ENCODE measurements at places on chromosomes 16 and 17.

DNA sequence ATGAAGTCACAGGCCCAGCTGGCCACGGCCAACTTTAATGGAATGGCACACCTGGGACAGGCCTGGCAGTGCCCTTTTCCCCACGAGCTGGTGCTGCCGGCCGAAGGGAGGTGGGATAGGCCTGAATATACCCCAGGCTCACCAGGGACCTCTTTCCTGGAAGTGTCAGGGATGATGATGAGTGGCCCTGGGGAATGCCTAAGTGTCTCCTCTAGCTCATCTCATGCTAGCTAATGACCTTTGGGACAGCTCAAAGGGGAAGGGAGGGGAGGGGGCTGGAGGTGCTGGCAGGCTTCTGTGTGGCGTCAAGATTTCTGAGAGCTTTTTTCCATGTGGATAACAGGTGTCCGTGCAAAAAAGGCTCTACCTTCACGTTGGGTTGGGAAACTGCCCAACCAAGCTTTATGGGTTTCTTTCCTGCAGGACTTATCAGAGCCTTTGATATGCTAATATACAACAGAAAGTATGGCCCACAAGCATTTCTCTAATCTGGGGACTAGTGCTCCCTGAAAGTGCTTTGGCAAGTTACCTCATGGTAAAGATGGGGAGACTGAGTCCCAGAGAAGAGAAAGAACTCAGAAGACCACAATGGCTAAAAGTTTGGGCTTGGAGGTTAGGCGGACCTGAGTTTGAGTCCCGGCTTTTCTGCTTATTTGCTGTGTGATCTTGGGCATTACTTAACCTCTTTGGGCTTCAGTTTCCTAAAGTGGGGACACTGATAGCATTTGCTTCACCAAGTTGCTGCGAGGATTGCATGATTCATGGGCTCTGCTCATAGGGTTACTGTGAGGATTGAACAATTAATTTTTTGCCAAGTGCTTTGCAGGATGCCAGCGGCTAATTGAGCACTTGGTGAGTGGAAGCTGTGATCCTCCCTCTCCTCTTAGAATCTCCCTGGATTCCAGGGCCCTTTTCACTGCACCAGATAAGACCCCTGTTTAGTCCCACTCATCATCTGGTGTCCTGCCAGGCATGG is 14.0 kb downstream of the ADGRG1 start:
- DNase-seq = no peak

- no peak for DNase-seq
Observed at GRCh38 chr17:76376318-76377133, 7.9 kb upstream of the SPHK1 start.

GRCh38 chr17:40561294-40561870 is 3.9 kb downstream of the CCR7 start:
- no peak for DNase-seq

- no peak for DNase-seq
Observed at GRCh38 chr16:23855010-23855409, 19.2 kb downstream of the PRKCB start.

GRCh38 chr16:14358697-14359305 is 271.3 kb downstream of the PARN start:
- no peak for DNase-seq

DNA sequence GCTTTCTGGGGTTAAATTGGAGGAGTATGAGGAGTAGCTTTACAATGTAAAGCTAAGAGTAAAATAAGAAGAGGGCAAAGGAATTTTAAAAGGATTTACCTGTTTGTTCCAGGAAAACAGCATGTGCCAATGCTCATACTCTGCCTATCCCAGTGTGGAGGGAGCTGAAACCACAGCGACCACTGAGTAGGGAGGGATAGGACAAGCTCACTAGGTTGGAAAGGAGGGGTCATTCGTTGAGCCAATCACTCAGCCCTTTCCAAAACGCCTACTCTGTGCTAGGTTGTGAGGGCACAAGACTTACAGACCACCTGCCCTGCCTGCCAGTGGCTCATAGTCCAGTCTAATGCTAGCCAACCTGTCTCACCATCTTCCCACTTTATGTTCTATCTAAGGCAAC is 1.1 kb upstream of the DNAJC7 start:
- no peak for DNase-seq

- DNase-seq = no peak
Observed at GRCh38 chr17:50177983-50178834, 12.4 kb downstream of the SGCA start.

DNA sequence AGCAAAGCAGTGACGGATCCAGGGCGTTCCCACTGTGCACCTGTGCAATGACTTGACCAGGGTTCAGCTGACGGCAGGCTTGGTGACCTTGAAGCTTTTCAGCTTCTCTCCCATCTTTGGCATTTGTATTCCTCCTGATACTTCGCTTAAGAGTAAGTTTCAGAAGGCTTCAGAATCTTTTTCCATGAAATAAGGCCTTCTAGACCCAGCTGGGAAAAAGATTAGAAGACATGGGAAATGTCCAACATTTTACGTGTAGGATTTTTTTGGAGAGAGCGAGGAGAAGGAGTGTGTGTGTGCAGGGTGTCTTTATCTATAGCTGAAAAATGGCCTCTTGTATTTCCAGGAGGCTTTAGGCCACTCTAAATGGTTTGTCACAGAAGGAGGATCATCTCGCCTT is 104.1 kb downstream of the BANP start:
- no peak for DNase-seq

GRCh38 chr17:4645642-4646041 is 4.2 kb upstream of the ALOX15 start:
- DNase-seq = no peak

DNA sequence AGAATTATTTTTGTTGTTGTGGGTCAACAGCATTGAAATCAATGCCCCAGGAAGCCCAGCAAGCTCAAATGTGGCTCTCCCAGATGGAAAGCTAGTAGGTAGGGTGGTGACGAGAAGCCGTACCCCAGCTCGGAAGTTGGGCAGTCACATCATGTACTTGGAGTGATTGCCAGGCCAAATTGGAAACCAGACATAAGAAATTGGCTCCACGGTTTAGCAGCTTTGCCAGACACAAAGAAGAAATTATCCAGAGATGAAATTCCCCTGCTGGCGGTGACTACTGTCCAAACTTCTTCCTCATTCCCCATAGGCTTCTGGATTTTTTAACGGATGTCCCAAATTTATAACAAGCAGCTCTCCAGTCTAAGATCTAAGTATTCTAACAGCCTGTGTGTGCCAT is 95.9 kb downstream of the OR1D5 start:
- DNase-seq = no peak

- DNase-seq = no peak
Observed at GRCh38 chr17:77208217-77208808, 67.5 kb downstream of the SEC14L1 start.

GRCh38 chr16:49416001-49416675 is 42.5 kb downstream of the C16orf78 start:
- no peak for DNase-seq

DNA sequence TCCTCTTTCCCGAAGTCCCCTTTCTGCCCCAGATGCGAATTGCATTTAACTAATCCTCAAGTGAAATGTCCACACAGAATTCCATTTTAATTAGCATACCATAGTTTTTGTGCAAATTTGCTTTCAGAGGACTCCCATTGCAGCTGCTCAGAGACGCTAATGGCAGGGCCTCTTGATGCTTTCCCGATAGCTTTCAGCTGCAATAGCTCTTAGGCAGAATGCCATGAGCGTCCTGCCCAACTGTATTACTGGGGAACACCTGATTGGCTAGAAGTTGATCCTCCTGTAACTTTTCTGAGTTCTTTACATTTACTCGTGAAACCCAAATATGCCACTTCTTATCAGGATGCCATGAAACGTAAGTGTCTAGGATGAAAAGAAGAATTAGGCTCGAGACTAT is 203.0 kb downstream of the UTP18 start:
- no peak for DNase-seq

DNA sequence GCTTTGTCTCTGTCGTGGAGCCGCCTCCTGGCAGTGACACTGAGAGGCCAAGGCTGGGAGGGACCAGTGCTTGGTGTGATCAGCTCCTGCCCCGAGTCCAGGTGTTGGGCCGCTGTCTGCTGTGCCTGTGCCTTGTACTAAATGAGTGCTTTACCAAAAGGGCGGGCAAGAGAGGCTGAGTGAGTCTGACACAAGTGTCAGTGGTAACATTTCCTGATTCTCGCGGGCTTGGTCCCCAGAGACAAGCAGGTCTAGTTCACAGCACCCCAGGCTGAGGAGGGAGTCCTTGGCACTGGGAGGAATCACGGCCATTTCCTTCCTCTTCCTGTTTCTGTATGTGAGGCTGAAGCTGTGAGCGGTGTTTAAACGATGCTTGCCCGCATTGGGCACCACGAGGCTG is 30.2 kb downstream of the PLD6 start:
- DNase-seq = no peak

DNA sequence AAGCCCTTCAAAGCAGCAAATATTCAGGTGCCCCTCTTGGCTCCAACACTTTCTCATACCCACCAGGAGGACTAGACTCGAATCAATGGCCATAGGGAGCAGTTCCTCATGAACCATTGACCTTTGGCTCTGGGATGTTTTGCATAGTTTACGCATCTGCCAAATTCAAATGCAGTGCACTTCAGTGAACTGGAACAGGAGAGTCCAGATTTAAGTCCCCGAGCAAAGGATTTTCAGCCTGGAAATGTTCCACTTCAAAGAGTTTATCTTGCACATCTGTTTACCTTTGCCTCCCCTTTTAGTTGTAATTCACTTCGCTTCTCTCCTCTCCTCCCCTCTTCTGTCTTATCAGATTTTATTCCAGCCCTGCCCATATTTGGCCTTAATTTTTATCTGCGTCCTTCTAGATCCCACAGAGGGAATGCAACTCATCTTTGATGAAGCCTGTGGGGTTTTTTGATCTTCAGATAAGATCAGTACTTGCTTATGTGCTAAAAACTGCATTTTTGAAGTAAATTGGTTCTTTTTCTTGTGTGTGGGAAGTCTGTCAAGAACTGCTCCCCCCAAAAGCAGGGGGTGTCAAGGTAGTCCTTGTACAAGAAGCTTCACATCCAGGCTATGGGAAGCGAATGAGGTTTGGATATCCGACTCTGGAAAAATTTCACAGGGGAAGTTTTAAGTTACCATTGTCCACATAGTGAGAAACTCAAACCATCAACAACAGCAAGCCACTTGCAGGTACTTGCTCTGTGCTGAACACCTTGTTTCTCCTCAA is 281.6 kb downstream of the RBFOX1 start:
- DNase-seq = no peak

- no peak for DNase-seq
Observed at GRCh38 chr17:27495460-27495859, 39.2 kb downstream of the KSR1 start.

DNA sequence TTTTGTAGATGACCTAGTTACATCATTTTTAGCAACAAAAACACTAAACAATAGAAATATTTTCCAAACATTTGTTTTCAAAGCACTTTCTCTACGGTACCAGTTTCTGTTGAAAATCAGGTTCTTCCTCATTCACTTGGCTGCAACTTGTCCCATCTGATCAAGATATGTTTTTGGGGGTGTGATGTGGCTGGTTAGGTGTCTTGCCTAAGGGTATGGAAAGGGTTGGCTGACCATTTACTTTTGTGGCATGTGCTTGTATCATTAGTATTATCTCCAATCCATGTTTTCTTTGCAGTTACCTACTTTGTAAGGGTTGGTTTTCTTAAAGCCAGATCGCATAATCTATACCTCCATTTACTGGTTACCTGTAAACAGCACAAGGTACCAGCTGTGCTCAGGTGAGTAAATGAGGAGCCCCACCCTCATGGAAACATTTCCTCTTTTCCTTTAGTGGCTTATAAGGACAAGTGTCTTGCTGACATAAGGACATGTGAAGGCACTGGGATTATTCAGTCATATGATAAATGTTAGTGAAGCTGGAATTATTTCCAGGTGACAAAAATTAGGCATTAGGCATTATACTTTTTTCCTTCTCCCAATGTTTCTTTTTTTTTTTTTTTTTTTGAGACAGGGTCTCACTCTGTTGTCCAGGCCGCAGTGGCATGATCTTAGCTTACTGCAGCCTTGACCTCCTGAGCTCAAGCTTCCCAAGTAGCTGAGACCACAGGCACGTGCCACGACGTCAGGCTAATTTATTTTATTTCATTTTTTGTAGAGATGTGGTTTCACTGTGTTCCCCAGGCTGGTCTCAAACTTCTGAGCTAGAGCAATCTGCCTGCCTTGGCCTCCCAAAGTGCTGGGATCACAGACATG is 162.0 kb downstream of the CCDC182 start:
- DNase-seq = no peak

- DNase-seq = peak; percentile 66
Observed at GRCh38 chr17:78176548-78177025, 8.2 kb downstream of the SYNGR2 start.

GRCh38 chr17:18381158-18381952 is 3.8 kb downstream of the EVPLL start:
- DNase-seq = no peak

DNA sequence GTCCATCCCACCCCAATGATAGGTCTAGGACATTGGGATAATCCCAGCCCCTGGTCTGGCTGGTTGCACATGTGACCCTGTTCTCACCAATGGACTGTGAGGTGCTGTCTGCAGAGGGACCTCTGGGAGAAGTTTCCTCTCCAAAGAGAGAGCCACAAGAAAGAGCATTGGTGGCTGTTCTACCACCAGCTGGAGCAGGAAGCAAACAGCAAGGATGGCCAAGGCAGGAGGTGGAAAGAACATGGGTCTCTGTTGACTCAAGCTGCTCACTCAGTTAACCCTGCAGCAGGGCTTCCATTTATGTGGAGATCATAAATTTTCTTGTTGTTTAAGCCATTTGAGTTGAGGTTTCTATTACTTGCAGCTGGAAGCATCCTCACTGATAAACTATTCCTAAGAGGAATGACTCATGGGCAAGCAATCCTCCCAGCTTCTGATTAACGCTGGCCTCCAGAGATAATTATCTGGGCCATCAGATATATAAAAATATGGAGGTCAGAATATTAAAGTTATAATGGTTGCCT is 52.6 kb downstream of the CYB5B start:
- no peak for DNase-seq

GRCh38 chr16:68356249-68356918 is 45.6 kb downstream of the PRMT7 start:
- peak; percentile 68 for DNase-seq

DNA sequence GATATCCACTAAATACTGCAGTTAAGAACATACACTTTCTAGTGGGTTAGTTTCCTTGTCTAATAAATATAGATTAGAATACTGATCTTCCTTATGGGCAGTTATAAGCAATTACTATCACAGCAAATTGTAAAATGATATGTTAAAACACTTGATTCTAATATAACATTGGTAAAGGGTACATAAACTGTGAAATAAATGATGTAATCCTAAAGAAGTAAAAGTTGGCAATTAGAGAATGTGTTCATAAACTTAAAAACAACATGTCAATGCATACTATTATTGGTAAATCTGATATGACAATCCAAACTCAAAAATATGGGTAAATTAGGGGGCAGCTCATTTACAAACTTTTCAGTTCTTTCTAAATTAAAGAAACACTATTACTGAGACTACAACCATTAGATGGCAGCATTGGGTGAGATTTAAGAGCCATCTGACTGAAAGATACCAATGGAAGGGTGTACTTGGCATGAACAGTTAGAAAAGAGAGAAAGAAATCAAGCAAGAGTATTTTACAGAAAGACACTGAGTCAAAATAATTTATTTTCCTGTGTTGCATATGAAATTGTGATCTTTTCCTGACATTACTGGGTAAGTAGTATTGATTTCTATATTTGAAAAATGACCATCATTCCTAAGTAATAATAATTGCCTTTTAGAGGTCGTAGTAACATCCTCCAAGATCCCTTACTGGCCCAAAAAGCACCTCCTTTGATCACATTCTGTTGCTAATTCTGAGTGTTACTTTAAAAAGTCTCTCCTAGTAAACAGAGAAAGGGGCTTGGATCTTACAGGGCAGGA is 119.6 kb downstream of the SPAG9 start:
- DNase-seq = peak; percentile 4

GRCh38 chr17:27602721-27603420 is 28.1 kb upstream of the LGALS9 start:
- DNase-seq = peak; percentile 44
